ENCODE measurements at places on chromosomes 3 and 15.

GRCh38 chr3:166283840-166284239 is 446.6 kb upstream of the BCHE start:
- DNase-seq, result no peak

- DNase-seq, result no peak
Measured at GRCh38 chr3:141419946-141420345, 51.6 kb downstream of the ZBTB38 start.

DNA sequence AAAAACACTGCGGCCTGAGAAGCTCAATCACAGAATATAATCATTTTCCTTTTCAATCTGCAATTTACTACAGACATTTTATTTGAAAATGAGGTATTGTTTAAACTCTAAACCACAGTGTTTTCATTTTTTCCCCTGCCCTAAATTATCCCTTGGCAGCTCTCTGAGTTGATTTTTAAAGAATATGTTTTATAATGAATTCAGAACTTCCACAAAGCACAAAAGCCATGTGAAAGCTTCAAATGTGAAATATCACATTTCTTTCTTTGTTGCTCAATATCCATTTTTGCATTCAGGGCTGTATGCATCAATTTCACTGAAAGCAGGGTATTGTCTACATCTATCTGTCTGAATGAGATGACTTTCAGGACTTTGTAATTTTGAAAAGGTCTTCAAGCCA is 813.6 kb upstream of the ALCAM start:
- no peak for DNase-seq

GRCh38 chr3:192850451-192850981 is 67.1 kb downstream of the MB21D2 start:
- peak; percentile 51 for DNase-seq

- DNase-seq, result no peak
Measured at GRCh38 chr3:137988152-137988551, 21.8 kb upstream of the CLDN18 start.

- peak; percentile 60 for DNase-seq
Measured at GRCh38 chr15:101167753-101168462, 83.9 kb downstream of the CHSY1 start.

- no peak for DNase-seq
Measured at GRCh38 chr3:69012100-69012799, 1.2 kb downstream of the EOGT start.

DNA sequence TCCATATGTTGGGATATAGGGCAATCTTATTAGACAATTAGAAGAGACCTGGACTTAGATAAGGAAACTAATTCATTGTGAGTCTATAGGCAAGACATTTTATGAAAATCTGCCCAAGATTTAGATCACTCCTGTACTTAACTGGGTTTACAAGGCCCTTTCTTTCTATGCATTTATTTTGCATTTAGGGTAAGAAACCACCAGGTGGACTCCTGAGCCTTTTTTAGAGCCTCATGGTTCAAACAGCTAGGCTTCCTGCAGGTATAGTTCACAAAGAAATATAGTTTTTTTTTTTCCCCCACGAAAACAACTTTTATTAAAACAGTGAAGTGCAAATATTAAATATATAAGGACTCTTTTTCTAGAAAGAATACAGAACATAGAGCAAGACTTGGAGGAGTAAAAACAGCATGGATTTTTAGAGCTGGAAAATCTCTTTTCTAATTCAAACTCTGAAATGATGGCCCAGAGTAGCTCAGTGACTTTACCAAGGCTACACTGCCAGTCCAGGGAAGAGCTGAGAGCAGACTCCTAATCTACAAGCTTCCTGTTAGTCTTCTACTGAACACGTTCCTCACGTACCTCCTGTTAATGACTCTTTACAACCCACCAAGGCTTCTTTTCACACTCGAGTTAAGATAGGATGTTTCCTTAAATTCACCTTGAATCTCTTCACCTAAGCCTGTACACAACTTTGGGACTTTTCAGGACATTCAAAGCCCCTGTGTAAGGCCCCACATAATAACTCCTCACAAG is 400.9 kb upstream of the ATP11B start:
- no peak for DNase-seq

DNA sequence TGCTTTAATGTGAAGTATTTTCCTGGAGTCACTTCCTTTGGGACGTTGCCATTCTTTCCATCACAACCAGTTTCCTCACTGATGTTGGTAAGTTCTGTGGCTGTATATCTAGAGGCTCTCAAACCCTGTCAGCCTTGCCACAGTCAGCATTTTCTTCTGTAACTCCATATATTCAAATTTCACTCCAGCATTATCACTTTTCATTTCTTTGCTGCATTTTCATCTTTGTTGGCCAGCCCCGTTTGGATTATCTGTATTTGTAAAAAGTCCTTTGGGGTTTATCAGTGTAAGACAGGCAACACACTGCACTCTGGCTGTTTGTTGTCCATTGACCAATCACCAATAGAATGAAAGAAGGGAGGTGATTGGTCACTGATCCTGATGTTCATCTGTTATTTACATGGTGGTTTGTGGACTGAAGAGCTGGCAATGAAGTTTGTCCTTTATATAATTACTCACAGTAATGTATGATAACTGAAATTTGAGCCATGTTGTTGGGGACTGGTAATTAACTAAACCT is 20.3 kb downstream of the GMPS start:
- no peak for DNase-seq

DNA sequence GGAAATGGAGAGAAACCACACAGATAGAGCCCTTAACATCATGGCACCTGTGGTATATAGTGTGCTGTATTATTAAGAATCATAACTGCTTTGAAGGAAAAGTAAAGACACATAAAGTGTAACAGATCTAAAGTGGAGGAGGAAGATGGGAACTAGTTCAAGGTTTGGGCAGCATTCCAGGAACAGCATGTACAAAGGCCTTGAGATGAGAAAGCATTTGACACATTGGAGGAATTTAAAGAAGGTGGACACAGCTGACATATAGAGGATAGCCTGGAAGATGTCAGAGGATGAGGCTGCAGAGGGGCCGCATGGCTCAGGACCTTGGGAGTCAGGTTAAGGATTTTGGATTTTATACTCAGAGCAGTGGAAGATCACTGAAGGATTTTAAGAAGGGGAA is 39.0 kb downstream of the LRTM1 start:
- no peak for DNase-seq

DNA sequence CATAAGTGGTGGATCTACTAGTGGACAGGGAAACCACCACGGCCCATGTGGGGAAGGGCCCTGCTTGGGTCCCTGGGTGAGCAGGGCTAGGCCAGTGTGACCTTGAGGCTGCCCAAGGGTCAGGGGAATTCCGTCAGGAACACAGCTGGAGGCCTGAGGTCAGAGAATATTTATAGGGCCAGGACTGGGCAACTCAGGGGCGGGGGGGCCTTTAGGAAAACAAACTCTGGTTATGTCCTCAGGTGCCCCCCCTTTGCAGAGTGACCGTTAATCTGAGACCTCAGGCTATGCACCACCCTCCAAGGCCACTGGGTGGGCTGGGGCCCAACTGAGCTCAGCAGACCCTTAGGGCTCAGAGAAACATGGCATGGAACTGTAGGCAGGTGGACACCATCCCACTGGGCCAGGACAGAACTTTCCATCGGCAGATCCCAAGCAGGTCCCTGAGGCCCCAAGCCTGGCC is 2.5 kb downstream of the TWF2 start:
- no peak for DNase-seq

- DNase-seq, result no peak
Measured at GRCh38 chr15:76163457-76164295, 103.9 kb downstream of the TMEM266 start.

- peak; percentile 6 for DNase-seq
Measured at GRCh38 chr15:88193415-88193814, 63.1 kb downstream of the NTRK3 start.

DNA sequence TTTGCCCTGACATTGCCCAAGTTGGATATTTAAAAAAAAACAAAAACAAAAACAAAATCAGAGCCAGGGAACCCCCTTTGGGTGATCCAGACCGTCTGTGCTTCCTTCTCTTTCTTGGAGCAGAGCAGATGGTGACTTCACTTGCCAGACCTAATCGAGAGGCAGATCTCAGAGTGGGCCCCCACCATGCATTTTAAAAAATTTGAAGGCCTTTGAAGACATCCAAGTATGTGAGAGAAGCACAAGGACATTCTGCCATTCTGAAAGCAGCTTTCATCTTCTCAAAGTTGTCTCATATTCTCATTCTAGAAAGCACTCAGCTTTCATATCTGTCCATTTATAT is 93.3 kb downstream of the SV2B start:
- DNase-seq, result no peak

GRCh38 chr3:176978441-176978840 is 218.8 kb downstream of the TBL1XR1 start:
- no peak for DNase-seq

- DNase-seq, result peak; percentile 51
Measured at GRCh38 chr3:67647390-67647878, 7.0 kb downstream of the SUCLG2 start.

GRCh38 chr3:20320489-20320888 is 134.5 kb upstream of the SGO1 start:
- DNase-seq, result no peak

DNA sequence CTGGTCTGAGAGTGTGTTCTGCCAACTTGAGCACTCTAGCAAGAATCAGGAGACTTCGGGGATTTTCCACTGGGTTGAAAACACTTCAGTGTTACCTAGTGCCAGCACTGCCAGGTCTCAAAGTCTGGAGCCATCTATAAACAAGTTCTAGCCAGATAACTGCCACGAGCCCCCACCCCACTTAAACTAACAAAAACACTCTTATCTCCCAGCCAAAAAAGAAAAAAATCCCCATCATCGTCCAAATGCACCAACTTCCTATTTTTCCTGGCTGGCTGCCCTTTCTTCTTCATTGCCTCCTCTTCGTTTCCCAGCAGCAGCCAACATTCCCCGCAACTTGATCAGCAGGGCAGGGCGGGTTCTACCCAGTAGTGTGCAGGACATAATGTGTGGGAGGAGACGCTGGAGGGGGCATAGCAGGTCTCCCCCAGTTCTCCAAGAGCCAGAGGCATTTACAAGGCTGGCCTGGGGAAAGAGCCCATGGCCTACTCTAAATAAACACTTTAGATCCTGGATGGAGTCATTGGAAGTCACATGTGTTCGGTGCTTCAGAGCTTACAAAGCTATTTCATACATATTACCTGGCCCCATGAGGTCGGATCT is 29.5 kb downstream of the C2CD4B start:
- DNase-seq, result no peak
